ENCODE measurements at places on chromosomes 11 and 22.

- DNase-seq = no peak
Measured at GRCh38 chr22:17097062-17097461, 12.3 kb downstream of the IL17RA start.

DNA sequence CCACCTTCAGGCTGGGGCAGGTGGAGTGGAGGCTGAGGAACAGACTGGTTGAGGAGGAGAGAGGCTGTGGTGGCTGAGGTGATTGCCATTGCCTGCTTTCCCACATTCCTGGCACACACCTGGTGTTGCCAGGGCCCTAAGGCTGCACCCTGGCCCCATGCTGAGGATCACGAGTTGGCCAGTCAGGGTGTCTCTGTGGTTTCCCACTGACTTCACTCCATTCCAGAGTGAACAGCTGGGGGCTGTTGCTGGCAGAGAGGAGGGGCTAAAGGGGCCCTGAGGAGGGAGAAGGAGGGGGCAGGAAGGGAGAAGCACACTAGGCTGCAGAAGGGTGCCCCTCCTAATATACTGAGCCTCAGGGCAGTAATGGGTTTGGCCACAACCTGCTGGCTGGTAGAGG lies 1.8 kb downstream of the TMEM86A start:
- DNase-seq = no peak

- no peak for DNase-seq
Measured at GRCh38 chr11:45920531-45921477, 1.7 kb upstream of the LARGE2 start.

- peak; percentile 58 for DNase-seq
Measured at GRCh38 chr22:39932918-39933649, 27.1 kb upstream of the TMA7B start.
